ENCODE measurements at places on chromosomes 7 and 10.

DNA sequence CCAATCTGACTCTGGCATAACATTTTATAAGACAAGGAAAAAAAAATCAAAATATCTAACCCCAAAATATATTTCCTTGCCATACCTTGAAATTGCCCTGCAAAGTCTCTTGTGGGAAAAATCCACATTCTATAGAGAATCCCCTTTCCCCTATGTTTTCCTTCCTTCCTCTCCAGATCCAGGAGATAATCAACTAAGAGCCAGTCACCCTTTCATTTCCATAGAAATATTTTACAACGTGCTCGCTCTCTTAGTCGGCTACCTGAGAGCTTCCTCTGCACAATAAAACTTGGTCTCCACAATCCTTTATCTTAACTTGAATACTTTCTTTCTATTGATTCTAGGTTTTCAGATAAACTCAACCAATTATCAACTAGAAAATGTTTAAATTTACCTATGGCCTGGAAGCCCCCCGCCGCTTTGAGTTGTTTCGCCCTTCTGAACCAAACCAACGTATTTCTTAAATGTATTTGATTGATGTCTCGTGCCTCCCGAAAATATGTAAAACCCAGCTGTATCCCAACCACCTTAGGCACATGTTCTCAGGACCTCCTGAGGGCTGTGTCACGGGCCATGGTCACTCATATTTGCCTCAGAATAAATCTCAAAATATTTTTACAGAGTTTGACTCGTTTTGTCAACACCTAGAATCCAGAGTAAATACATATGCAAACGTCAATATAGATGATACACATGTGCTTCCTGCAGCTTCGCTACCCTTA lies 869 bp downstream of the PSAP start:
- DNase-seq = no peak

DNA sequence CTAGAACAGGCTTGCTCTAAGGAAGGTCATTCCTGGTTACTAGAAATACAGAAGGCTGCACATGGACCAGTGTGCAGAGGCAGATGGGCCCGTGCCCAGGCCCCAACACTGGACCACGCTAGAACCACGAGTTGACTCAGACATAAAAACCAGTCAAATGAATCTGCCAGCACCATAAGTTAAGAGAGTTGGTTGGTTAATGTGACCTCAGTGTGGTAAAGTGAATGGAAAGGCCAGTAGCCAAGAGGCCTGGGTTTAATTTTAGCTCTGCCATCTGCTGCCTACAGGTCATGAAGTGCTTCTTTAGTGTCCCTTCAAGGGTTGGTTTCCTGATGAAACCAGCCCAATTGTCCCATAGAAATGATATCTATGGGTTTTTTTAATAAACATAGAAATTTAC lies 329.6 kb upstream of the NRP1 start:
- DNase-seq = no peak

- no peak for DNase-seq
These were observed 98.3 kb upstream of the LRGUK start for GRCh38 chr7:134028853-134029252.

DNA sequence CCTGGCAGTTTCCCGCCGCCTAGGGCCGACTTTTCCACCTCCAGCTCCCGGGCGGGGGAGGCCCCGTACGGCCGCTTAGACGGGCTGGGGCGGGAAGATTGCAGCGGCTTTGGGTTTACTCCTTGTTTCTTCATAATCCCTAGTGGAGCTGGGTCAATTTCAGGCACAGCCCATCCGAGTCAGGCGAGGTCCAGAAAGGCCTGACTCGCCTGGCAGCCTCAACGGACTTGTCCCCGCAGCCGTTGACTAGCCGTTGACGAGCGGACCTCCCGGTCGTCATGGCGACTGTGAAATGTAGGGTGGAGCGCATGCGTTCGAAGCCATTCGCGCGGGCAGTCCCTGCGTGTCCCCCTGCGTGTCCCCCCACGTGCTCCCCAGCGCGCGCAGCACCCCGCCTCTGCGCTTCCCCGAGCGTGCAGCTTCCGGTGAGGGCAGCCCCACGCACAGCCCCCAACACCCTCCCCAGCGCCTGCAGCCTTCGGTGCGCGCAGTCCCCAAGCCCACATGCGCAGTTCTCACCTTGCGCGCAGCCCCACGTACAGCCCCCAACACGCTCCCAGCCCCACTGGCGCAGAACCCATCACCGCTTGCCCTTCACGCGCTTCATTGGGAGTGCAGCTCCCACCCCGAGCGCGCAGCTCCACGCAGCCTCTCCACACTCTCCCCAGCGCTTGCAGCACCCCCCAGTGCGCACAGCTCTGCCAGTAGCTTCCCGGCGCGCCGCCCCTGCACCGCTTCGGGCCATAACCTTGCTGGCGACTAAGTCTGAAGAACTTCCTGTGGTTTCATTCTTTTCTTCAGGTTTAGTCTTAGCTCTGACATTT lies 67.8 kb downstream of the TBX20 start:
- peak; percentile 46 for DNase-seq

DNA sequence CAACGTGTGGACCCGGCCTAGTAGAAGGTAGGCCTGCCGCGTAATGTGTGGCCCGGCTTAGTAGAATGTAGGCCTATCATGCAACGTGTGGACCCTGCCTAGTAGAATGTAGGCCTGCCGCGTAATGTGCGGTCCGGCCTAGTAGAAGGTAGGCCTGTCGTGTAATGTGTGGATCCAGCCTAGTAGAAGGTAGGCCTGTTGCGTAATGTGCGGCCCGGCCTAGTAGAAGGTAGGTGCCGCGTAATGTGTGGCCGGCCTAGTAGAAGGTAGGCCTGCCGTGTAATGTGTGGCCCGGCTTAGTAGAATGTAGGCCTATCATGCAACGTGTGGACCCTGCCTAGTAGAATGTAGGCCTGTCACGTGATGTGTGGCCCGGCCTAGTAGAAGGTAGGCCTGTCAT lies 11.9 kb upstream of the GTPBP4 start:
- DNase-seq = no peak

GRCh38 chr7:18590241-18590640 lies 94.7 kb downstream of the HDAC9 start:
- no peak for DNase-seq

DNA sequence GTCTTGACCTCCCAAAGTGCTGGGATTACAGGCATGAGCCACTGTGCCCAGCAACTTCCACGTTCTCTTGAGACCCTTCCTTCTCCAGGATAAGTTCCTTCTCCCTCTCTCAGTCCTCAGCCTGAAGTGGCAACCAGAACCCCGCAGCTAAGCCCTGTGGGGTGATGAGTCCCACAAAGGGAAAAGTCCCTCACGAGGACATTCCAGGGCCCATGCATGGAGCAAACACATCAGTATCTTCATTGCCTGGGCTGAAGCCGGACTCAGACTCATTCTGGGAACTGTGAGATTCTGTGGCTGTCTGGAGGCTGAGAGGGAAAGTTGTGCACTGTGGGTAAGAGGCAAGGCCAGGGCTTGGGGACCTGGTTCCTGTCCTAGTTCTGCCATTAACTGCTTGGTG lies 622.9 kb downstream of the GALNT17 start:
- DNase-seq = no peak

DNA sequence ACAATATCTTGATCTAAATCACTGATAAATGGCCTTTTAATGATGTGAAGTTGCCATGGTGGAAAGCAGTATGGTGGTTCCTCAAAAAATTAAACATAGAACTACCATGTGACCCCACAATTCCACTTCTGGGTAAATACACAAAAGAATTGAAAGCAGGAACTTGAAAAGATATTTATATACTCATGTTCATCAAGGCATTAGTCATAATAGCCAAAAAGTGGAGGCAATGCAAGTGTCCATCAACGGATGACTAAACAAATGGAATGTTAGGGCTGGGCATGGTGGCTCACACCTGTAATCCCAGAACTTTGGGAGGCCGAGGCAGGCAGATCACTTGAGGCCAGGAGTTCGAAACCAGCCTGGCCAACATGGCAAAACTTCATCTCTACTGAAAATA lies 2.0 kb upstream of the DNAJC12 start:
- no peak for DNase-seq

DNA sequence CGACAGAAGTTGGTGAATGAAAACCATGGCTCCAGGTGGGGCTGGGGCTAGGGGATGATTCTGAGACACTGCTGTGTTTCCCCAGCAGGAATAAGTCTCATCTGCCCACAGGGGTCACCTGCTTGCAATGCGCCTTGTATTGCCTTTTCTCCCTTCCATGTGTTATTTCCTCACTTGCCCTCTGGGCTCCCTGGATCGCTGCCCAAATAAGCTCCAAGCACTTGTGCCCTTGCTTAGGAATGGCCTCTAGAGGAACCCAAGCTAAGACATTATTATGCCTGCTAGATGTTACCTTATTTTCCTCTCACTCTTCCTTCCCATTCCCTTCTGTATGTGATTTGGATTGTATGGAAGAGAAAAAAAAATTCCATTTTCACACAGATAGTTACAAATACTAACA lies 24.8 kb upstream of the PLPP4 start:
- DNase-seq = no peak

DNA sequence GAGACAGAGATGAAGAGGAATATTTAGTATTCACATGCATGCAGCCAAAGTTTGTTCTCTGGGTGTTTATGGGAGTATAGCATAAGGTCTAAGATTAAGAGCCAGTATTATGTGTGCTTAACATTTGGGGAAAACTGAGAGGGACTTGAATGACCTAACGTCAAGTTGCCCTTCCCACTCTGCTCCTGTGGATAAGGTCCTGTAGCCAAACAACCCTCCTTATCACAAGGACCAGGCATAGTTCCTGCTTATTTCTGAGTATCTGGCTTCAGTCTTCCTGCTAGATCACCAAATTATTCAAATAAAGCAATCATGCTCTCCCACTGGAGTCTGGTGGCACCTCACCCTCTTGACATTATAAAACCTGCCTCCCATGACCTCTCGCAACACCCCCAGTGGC lies 137.9 kb upstream of the SEMA3E start:
- no peak for DNase-seq

DNA sequence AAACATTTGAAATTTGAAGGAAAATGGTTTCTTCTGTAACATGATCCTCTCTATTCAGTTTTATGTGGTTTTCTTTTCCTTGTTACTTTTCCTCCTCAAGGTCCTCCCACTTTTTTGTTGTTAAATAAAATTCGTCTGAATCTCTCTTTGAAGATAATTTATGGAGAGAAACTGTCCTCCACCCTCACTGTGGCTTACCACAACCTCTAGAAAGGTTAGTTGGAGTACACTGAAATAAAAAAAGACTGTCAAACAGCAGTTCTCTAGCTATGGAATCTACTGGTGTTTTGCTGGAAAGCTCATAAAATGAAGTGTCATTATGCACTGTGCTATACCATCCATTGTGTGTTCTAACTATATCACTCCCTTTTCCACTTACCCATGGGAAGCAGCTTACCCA lies 189.4 kb downstream of the HDAC9 start:
- DNase-seq = no peak

DNA sequence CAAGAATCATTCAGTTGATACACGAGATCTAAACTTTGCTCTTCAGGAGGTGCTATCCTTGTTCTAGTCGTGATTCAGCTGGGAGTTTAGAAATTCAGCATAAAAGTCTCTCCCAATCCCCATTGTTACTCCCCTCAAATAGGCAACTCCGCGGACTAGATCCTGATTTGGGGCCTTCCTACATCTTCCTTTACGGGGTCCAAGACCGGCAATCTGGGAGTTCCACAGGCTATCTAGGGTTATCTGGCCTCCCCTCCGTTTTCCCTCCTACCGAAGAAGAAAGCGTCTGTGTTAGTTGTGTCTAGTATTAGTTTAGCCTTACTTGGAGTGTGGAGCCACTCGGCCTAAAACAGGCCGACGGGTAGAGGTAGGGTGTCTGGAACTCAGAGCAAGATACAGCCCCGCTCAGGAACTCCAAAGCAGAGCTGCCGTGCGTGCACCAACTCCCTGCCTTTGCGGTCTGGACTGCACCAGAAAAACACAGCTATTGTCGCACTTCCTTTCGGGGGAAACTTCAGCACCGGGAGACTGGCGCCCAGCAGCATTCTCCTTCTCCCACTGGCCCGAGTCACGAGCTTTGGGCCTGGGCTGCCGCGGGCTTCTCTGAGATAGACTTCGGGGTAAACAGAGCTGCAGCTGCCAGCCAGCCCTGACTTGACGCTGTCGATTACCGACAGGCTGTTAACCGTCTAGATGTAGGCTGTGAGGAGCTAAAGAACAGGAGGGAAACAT lies 1.5 kb upstream of the DLX5 start:
- DNase-seq = peak; percentile 73

DNA sequence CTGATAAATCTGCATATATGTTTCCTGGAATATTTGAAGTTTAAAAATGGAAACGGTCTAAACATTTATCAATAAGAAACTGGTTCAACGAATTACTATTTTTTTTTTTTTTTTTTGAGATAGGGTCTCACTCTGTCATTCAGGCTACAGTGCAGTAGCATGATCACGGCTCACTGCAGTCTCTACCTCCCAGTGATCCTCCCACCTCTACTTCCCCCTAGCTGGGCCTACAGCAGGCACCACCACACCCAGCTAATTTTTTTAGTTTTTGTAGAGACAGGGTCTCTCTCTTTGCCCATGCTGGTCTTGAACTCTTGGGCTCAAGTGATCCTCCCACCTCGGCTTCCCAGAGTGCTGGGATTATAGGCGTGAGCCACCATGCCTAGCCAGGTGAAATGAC lies 68.3 kb downstream of the UBE2H start:
- DNase-seq = no peak

- no peak for DNase-seq
These were observed 106.2 kb downstream of the SNX10 start for GRCh38 chr7:26397796-26398426.

DNA sequence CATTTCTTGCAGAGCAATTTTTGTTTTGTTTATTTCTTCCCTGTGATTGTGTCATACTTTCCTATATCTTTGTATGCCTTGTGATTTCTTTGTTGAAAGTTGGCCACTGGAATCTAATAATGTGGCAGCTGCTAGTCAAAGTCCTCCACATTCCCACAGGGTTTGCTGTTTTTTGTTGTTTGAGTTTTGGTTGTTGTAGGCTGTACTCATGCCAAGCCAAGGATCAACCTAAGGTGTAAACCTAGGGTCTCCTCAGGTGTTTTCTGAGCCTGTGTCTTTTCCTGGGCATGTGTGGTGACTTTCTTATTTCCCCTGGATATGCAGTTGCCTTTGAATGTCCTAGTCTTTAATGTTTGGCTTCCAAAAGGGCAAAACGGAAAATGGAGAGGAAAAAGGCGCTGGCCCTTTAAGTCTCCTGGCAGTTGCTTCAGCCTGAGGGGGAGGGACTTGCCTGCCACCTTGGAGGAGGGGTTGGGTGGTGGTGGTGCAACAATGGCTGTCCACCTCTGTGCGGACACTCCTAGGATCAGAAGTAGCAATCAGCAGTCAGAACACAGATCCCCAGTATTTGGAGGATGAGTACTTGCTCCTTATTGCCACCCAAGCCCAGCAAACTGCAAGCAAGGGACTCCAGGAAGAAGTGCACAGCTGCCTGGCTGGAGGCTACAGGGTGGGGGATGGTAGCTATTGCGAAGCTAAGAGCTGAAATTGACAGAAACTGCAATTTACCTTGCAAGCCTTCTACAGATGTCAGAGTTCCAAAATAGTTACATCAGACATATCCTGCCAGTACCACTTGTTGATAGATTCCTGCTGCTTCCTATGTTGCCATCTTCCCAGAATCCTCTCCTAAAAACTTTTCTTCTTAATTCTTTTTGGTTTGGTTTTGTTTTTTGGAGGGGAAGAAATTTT lies 5.6 kb upstream of the ZNF518A start:
- DNase-seq = no peak

GRCh38 chr7:66930341-66930740 lies 9.3 kb downstream of the TMEM248 start:
- no peak for DNase-seq

- no peak for DNase-seq
These were observed 18.0 kb upstream of the TBL2 start for GRCh38 chr7:73596191-73597065.

Measured in NCI-H1417 treated with DMSO at 0.1 percent for 48 hours (cell line).